ENCODE measurements at places on chromosomes 12 and 14. TPM values are rescaled to one million over a fixed set of nuclear protein-coding genes. Genes with fewer than 3 reads are reported as not detected.

- H3K4me3 ChIP-seq: peak overlapping the region; percentile 91
- H3K36me3 ChIP-seq: peaks cover 8% of the 10 kb centered on the region
- H3K27ac ChIP-seq: peak overlapping the region; percentile 50
- H3K4me1 ChIP-seq: peaks cover 20% of the 10 kb centered on the region
These were observed 556 bp downstream of the PHETA1 start for GRCh38 chr12:111368291-111368787.

GRCh38 chr12:6979453-6979852, 8.7 kb downstream of the EMG1 start:
- no peak overlapping the region for H3K4me3 ChIP-seq
- no peaks in the 10 kb centered on the region for H3K27me3 ChIP-seq
- DNase-seq: no peak
- H3K27ac ChIP-seq: peak overlapping the region; percentile 57
- H3K36me3 ChIP-seq: peaks cover 12% of the 10 kb centered on the region
- H3K4me1 ChIP-seq: peaks cover 3% of the 10 kb centered on the region

- no peaks in the 10 kb centered on the region for H3K36me3 ChIP-seq
- peaks cover 31% of the 10 kb centered on the region for H3K27me3 ChIP-seq
- DNase-seq: no peak
- no peak overlapping the region for H3K27ac ChIP-seq
- peak overlapping the region; percentile 14 for H3K4me3 ChIP-seq
These were observed 126.7 kb upstream of the HIF1A start for GRCh38 chr14:61568572-61569011.

- no peaks in the 10 kb centered on the region for H3K27me3 ChIP-seq
- H3K4me3 ChIP-seq: no peak overlapping the region
- no peak overlapping the region for H3K27ac ChIP-seq
- H3K4me1 ChIP-seq: peaks cover 40% of the 10 kb centered on the region
- no peak for DNase-seq
These were observed 139.8 kb downstream of the TSPAN9 start for GRCh38 chr12:3216726-3217682.

PPM1H gene
- 3.7 TPM for total RNA-seq
